ENCODE measurements at places on chromosomes 4 and X.

- no peak for DNase-seq
Observed at GRCh38 chr4:24067367-24068193, 177.7 kb upstream of the PPARGC1A start.

DNA sequence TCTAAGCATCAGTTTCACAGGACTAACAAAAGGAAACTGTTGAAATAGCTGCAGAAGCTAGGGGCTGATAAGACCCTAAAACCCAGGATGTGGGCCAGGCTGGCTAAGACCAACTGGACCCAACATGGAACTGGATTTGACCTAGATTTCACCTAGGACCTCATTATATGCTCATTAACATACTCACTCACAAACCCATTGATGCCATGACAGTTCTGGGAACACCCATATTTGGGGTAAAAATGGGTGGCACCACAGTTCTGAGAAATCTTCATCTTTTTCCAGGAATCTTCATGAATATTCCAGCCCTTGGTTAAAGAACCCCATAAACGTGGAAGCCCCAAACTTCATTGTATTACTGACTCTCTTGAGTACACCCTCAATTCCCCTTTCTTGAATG lies 41.1 kb downstream of the HSD17B13 start:
- DNase-seq: no peak

DNA sequence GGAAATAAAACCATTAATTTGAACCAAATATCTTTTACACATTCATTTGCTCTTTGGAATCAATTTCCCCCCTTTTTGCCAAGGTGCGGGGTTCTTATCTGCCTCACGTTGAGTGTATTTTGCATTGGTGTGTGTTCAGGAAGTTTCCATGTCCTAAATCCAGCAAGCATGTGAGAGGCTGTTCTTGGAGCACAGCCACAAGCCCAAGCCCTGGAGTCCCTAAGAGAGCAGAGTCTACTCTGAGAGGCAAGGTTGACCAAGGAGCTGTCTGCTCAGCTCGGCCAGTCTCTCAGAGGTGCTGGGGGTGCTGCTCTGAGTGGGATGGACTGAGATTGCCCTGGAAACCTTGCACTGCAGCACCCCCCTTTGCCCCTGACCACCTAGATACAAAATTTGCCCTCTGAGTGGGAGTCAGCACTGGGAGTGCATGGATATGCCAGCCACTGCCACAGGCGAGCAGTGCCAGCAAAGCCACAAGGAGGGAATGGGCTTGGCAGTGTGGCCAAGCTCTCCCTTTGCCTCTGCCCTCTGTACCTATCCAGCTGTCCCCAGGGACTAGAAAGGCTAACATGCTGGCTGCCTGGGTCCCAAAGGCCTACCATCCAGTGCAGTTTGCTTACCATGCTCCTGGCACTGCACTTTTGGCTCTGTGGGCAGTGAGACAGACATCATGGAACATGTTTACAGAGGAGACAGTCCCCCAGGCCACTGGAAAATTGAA lies 20.5 kb upstream of the FAM193A start:
- DNase-seq: no peak

DNA sequence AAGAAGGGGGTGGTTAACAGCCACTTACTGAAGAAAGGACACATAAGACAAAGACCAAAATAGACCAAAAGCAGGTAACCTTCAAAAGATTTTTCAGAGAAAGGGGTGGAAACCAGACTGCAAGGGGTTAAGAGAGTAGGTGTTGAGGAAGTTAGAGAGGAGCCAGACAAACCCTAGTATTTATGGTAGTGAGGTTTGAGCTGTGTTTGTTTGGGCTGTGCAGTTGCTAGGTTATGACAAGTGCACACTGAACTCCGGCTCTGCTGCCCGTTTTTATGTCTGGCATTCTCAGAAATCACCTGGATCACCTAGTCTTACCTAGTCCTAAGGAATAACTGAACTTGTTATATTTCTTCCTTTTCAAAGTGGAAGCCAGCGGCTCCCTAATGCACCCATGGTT lies 22.9 kb upstream of the G3BP2 start:
- no peak for DNase-seq

DNA sequence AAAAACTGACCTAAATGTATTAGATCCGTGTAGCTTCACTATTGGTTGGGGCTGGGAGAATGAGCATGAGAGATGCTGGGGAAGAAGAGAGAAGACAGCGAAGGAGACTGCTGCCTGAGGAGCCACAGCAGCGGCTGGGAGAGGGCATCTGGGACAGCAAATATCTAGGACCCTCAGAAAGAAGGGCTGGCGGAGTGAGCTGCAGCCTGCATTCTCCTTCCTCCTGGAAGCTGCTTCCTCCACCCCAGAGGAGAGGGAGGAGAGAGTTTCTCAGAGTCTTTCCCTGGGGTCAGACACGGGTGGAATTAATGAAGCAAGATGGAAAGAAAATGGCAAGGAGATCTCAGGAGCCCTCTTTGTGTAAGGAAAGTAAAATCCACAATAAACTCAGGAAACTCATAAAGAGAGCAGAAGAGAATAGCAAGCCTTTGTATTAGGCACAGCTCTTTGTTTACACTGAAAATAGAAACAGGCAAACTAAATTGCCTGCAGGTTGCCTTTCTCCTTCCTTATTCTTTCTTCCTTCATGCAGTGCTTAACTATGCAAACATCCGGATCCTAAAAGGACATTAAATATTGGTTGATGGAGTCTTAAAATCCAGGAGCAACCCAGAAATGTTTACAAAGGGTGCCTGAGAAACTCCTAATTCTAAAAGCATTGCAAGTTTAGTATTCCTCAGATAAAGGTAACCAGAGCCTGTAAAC lies 130.3 kb upstream of the GALNT7 start:
- DNase-seq: no peak

- no peak for DNase-seq
Observed at GRCh38 chrX:137212078-137212632, 178.4 kb upstream of the GPR101 start.

DNA sequence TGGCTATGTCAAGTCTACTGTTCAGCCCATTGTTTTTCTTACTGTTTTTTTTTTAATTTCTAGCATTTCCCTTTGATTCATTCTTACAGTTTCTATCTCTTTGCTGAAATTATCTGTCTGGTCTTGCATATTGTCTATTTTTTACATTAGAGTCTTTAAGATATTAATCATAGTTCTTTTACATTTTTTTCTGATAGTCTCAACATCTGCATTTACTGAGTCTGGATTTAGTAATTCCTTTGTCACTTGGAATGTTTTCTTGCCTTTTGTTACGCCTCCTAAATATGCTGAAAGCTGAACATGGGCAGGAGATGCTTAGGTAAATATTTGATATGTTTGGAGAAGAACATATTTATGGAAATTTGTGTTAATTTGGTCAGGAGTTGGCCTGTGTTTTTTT lies 10.4 kb downstream of the JADE3 start:
- DNase-seq: no peak

GRCh38 chr4:1685235-1686150 lies 1.4 kb upstream of the FAM53A start:
- no peak for DNase-seq

DNA sequence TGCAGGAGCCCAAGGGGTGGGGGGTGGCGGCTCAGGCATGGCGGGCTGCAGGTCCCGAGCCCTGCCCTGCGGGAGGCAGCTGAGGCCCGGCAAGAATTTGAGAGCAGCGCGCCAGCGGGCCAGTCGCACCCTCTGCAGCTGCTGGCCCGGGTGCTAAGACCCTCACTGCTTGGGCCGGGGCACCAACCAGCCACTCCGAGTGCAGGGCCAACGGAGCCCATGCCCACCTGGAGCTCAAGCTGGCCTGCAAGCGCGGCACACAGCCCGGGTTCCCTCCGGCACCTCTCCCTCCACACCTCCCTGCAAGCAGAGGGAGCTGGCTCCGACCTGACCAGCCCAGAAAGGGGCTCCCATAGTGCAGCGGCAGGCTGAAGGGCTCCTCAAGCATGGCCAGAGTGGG lies 758.2 kb upstream of the INTU start:
- no peak for DNase-seq

DNA sequence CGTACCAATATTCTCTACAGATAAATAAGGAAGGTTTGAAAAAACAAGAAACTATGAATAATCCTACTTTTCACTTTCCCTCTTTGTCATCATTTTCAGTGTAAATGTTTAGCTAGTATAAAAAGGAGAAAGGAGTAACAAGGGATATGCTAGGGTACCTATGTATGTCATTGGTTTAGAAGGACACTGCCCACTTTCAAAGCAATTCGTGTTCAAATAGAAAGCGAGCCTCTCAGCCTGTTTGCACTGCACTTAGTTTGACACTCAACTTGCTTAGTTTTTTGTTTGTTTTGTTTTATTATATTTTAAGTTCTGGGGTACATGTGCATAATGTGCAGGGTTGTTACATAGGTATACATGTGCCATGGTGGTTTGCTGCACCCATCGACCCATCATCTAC lies 21.6 kb upstream of the RXFP1 start:
- DNase-seq: no peak
